Stimulated activated CD8-positive, alpha-beta memory T cell treated with anti-CD3 and anti-CD28 coated beads, Interleukin-7, amount 100 ng/mL, for 4 hours (primary cell): ENCODE measurements at places on chromosomes 2 and 18.

DNA sequence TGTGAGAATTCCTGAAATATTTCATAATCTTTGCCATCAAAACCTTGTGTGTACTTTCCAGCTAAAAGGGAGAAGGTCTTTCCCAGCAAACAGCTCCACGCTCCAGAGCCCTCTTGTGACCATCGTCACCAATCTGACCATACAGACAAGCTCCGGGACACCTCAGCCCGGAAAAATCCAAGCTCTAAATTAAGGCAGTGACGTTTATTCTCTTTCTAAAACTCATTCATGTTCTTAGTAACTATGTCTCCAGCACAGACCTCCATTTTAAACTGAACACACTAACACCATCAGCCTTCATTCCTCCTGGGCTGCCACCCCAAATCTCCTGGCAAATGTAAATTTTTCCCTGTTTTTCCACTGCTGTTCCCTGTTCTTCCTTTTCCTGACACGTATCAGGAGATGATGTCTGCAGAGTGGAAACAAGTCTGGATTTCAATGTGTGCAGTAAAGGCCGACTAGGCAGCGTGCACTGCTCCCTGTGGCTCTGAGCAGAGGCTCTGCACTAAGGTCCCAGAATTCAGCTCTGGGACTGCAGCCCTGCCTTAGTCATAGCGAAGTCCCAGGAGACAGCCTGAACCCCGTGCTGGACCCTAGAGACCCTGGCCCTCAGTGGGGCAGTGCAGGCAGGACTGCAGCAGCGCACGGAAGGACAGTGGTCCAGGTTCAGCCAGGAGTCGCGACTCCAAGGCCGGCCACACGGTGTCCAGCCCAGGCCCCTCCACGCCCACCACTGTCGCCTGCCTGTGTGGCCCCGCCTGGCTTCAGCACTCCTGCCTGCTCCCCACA lies 452.5 kb upstream of the SALL3 start:
- DNase-seq: no peak

DNA sequence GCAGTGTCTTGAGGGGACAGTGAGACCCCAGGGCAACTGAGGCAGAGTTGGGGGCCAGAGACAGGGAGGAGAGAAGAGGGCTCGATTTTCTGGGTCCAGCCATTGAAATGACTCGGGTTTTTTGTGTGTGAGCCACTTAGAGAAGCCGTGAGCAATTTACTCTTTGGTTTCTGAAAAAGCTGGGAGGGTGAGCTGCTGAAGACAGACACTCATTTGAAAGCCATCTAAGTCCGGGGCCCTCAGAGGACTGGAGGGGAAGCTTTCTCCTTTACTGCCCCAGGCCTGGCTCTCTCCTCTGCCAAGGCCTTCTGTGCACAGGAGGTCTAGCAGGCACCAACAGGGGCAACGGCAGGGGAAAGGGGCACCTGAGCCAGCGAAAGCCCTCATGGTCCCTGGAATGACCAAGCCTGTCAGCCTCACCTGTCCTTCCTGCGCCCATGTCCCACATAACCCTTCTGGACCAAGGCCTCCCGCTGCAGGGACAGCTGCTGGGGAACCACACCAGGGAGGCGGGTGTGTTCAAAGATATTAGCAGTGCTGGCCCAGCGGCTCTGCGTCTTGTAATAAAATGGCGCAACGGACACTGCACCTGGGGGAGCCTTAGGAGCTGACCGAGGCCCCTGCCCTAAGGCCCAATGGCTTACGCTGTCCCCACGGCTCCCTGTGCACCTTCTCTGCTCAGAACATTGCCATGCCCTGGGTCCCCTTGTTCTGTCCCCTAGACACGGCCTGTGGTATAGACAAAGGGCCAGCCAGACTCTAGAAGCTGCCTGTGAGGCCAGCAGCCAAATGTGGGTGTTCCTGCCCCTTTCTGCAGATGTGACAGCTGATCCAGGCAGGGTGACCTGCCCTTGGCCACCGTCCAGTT lies 45.8 kb downstream of the HS6ST1 start:
- DNase-seq: no peak

- DNase-seq: no peak
Observed at GRCh38 chr18:25240420-25240770, 111.6 kb downstream of the ZNF521 start.

DNA sequence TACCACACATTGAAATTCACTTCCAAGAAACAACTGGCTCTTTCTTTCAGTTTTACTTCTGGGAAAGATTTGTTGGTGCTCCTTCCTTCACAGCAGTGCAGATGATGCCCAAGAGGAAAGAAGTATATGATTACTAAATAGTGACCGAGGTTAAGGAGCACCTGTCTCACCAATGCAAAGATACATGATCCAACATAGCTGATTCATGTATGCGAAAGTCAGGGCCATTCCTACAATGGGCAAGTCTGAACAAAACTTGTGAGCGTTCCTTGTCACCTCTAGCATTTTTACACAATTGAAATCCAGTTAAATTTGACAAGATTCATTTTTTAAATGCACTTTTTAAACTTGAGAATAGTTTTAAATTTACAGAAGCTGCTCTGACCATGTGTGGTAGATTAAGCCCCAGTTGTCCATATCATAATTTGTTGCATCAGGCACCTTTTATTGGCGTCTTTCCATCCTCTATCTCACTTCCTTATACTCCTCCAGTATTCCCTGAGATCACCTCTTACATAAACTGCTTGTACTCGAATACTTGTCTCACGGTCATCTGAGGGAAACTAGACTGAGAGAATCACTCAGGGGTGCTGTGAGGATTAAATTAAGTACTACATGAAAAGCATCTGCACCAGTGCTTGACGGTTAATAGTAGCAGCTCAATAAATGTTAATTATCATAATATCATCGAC lies 438.8 kb upstream of the CDH20 start:
- DNase-seq: no peak

DNA sequence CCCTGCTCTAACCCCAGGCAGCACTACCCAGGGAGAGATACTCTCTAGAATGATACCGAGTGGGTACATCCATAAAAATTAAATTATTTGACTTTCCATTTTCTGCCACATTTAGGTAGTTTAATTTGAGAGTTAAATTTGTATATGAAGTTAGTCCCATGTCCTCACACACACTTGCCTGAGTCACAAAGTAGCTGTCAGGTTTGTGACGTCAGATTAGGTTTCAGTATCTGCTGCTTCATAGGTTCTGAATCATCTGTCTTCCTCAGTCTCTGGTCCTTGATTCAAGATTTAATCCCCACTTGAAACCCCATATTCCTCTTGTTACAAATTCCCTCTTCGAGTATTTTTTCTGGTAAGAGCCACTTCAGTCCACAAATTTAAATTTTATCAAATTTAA lies 738.6 kb upstream of the FAM98A start:
- no peak for DNase-seq

DNA sequence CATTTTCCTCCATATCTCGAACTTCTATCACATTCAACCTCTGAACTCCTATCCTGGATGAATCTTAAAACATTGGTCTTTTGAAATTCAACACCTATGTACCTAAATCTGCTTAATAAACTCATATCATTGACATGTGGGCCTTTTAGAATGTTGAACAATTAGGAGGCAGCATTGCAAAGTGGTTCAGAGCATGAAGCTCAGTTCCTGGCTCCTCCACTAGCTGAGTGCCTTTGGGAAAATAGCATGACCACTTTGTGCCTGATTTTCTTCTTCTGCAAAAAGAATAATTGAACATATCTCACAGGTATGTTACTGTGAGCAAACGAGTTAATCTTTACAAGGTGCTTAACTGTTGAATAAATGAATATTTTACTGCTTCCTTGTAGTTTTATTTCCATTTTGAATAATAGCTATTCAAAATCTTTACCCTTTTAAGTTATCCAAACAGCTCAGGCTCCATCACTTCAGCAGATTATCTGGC lies 14.3 kb upstream of the ITPRID2 start:
- no peak for DNase-seq

- no peak for DNase-seq
Observed at GRCh38 chr2:16209799-16210198, 269.4 kb downstream of the MYCN start.
